Ascending aorta (tissue), 2 donors: ENCODE measurements at places on chromosomes 6 and 20. TPM values are rescaled to one million over a fixed set of nuclear protein-coding genes. Genes with fewer than 3 reads are reported as not detected.
A peak's percentile ranks its signal among the peaks of the same experiment; 100 is the strongest.

- H3K27me3 ChIP-seq: no peaks in the 10 kb centered on the region
- no peaks in the 10 kb centered on the region for H3K36me3 ChIP-seq
- peaks cover 28% of the 10 kb centered on the region for H3K4me1 ChIP-seq
Observed at GRCh38 chr6:158706369-158706982, 56.6 kb downstream of the SYTL3 start.

- DNase-seq: peak; percentile 18
- no peaks in the 10 kb centered on the region for H3K27me3 ChIP-seq
- no peaks in the 10 kb centered on the region for H3K36me3 ChIP-seq
- H3K4me3 ChIP-seq: no peak overlapping the region
- H3K27ac ChIP-seq: no peak overlapping the region
Observed at GRCh38 chr20:19256906-19257595, 44.6 kb downstream of the SLC24A3 start.

DNA sequence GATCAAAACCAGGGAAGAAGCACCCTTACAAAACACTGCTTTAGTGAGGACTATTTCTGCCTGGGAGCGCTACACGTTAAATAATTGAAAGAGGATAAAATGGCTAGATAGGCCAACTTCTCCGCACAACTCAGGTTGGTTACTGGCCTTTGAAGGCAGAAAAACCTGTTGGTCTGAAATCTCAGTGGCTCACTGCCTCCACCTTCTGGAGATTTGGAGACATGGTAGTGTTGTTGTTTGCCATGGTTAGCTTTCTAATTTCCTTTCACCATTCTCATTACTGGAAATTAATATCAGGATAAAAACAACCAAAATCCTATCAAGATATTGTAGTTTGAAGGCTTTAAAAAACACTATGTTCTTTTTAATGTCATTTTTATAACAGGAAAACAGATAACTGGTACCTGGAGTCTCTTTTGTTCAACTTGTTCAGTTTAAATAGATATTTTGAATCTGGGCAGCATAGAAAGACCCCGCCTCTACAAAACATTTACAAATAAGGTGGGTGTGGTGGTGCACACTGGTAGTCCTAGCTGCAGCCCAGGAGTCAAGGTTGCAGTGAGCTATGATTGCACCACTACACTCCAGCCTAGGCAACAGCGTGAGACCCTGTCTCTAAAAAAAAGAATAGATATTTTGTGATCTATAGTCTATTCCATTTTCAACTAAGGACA is 27.5 kb upstream of the BCLAF1 start:
- H3K36me3 ChIP-seq: no peaks in the 10 kb centered on the region
- DNase-seq: no peak
- no peaks in the 10 kb centered on the region for H3K27me3 ChIP-seq
- no peak overlapping the region for H3K4me3 ChIP-seq

DNA sequence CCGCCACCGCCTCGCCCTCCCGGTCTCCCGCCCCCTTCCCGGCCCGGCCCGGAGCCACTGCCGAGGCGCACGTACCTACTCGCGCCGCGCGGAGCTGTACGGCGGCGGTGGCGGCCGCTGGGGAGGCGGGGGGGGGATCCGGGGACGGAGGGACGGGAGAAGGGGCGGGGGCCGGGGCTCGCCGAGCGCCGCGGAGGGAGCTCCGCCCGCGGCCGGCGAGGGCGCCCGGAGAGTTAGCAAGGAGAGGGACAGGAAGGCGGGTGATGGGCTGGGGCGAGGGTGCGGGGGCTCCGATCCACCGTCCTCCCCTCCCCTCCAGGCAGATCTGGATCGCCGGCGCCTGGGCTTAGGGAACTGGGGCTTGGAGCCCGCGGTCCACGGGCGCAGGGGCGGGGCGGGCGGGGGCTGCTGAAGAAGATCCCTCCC is 548 bp upstream of the TMEM74B start:
- no peaks in the 10 kb centered on the region for H3K36me3 ChIP-seq
- peak overlapping the region; percentile 62 for H3K4me3 ChIP-seq
- no peak overlapping the region for H3K27ac ChIP-seq
- no peak for DNase-seq

DNA sequence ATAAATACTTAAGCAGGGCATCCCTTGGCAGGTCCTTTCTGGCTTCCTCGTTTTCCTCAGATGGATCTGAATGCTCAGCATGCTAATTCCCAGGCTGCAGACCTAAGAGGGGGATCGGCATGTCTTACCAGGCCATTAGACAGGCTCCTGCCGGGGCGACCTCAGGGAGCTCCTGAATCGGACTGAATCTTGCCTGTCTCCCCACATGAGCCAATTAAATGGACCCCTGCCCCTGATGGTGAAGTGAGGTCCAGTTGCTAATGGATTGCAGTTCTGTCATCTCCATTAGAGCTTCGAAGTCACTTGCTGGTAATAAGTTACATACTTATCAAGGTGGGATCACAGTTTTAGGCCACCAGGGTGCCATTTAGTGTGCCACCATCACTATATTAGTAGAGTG is 51.4 kb downstream of the NOL4L start:
- H3K4me3 ChIP-seq: no peak overlapping the region
- peaks cover 7% of the 10 kb centered on the region for H3K27me3 ChIP-seq
- H3K36me3 ChIP-seq: no peaks in the 10 kb centered on the region
- H3K27ac ChIP-seq: no peak overlapping the region

DNA sequence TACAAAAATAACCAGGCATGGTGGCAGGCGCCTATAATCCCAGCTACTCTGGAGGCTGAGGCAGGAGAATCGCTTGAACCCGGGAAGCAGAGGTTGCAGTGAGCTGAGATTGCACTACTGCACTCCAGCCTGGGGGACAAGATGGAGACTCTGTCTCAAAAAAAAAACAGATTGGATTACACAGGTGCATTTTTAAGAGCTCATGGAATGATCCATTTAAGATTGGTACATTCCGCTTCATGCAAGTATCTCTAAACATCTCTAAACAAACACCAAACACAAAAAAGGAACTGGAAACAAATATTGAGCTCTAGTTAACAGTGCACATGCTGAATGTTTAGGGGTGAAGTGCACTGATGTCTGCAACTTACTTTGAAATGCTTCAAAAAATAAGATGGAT is 154.3 kb downstream of the GRM4 start:
- H3K4me1 ChIP-seq: no peaks in the 10 kb centered on the region
- no peak for DNase-seq
- no peaks in the 10 kb centered on the region for H3K27me3 ChIP-seq
- no peak overlapping the region for H3K4me3 ChIP-seq
- no peak overlapping the region for H3K27ac ChIP-seq
- no peaks in the 10 kb centered on the region for H3K36me3 ChIP-seq

GRCh38 chr6:55853008-55854001 is 22.1 kb downstream of the BMP5 start:
- no peaks in the 10 kb centered on the region for H3K36me3 ChIP-seq
- H3K4me1 ChIP-seq: no peaks in the 10 kb centered on the region
- no peak overlapping the region for H3K4me3 ChIP-seq
- no peak overlapping the region for H3K27ac ChIP-seq
- H3K27me3 ChIP-seq: no peaks in the 10 kb centered on the region
- DNase-seq: no peak

Gene EEF1A2
- 1.1 TPM for total RNA-seq

Gene SLC32A1
- not detected for total RNA-seq

Gene PEDS1
- total RNA-seq: 23.9 TPM

Gene PACRG
- total RNA-seq: not detected

Gene PPIL6
- 0.11 TPM for total RNA-seq

Gene COL9A3
- total RNA-seq: 13.8 TPM
